ENCODE measurements at places on chromosomes 7 and 10. TPM values are rescaled to one million over a fixed set of nuclear protein-coding genes. Genes with fewer than 3 reads are reported as not detected.

SLC26A5 gene
- not detected for total RNA-seq

SDK1 gene
- 0.20 TPM for total RNA-seq

WNT8B gene
- total RNA-seq = not detected

CDH23 gene
- not detected for total RNA-seq

ADAM12 gene
- 0.20 TPM for total RNA-seq

PDE6C gene
- not detected for total RNA-seq

CCZ1B gene
- 11.1 TPM for total RNA-seq

ADAM8 gene
- total RNA-seq = 3.8 TPM

MYL10 gene
- not detected for total RNA-seq

ADCY1 gene
- 0.07 TPM for total RNA-seq

SGCE gene
- total RNA-seq = 31.9 TPM

SCART1 gene
- 0.25 TPM for total RNA-seq

WEE2 gene
- total RNA-seq = not detected

KIAA1217 gene
- 25.7 TPM for total RNA-seq

Data from mammary microvascular endothelial cell (primary cell).